ENCODE measurements at places on chromosomes 6 and 20.

- DNase-seq: peak; percentile 62
These were observed 21.2 kb upstream of the ASXL1 start for GRCh38 chr20:32336918-32337347.

GRCh38 chr6:111980971-111981840 lies 72.7 kb upstream of the CCN6 start:
- no peak for DNase-seq

DNA sequence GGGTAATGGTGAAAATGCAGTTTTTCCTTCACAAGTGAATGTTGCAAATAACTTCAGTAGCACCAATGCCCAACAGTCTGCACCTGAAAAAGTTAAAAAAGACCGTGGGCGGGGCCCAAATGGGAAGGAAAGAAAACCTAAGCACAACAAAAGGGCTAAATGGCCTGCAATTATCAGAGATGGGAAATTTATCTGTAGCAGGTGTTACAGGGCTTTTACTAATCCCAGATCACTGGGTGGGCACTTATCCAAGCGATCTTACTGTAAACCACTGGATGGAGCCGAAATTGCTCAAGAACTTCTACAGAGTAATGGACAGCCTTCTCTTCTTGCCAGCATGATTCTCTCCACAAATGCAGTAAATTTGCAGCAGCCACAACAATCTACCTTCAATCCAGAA lies 64.8 kb upstream of the SMIM8 start:
- no peak for DNase-seq

- DNase-seq: peak; percentile 21
These were observed 867 bp downstream of the EBF4 start for GRCh38 chr20:2693286-2694007.

GRCh38 chr20:4281258-4282055 lies 266.1 kb upstream of the RNF24 start:
- DNase-seq: no peak

- DNase-seq: no peak
These were observed 294.6 kb upstream of the EPHA7 start for GRCh38 chr6:93713974-93714373.

- no peak for DNase-seq
These were observed 78.0 kb upstream of the AFDN start for GRCh38 chr6:167748458-167749379.

GRCh38 chr20:44495257-44495656 lies 19.6 kb downstream of the TTPAL start:
- no peak for DNase-seq

DNA sequence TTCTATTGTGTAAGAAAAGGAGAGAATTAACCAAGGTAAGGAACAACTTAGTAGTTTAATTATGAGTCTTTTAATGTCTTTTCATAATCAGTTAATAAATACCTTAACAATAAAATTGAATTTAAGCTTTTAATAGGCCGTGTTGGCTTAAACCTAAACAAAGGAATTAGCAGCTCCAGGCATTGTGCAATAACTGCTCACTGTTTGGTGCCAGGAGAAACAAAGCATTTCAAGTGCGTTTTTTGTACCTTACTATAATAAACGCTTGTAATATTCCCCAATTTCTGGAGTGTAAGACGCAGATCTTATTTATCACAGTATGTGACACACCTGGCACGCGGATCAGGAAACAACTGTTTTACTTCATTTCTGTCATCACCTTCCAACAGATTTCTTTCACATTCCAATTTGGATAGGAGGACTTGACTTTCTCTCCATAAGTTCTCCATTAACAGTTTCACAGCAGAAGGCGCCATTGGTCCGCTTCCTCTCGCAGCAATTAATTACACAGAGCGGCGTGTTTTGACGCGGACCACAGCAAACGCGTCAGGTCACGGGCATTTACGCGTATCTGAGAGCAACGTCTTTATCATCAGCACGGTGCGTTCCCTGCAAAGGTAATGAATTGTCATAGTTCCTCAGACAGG lies 335.8 kb upstream of the NT5E start:
- no peak for DNase-seq

GRCh38 chr6:29965873-29966601 lies 23.7 kb downstream of the HLA-A start:
- DNase-seq: peak; percentile 83

DNA sequence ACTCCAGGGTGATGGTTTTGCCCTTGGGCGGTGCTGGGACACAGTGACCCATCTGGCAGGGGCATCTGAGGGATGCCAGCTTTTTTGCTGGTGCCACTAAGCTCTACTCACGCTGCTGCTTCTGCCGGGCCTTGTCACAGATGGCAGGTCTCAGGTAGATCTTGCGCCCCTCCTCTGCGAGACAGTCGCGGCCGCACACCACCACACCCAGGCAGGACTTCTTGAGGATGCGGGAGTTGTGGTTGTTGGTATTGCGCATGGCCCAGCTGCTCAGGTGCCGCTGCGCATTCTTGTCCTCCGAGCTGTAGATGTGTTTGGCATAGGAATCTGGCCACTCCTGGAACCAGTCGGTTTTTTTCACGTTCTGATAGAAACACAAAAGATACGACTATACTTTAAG lies 14.7 kb downstream of the GCM1 start:
- DNase-seq: no peak

- no peak for DNase-seq
These were observed 166.1 kb downstream of the CDKAL1 start for GRCh38 chr6:20700375-20700774.

GRCh38 chr6:153994811-153995210 lies 44.2 kb upstream of the OPRM1 start:
- no peak for DNase-seq

DNA sequence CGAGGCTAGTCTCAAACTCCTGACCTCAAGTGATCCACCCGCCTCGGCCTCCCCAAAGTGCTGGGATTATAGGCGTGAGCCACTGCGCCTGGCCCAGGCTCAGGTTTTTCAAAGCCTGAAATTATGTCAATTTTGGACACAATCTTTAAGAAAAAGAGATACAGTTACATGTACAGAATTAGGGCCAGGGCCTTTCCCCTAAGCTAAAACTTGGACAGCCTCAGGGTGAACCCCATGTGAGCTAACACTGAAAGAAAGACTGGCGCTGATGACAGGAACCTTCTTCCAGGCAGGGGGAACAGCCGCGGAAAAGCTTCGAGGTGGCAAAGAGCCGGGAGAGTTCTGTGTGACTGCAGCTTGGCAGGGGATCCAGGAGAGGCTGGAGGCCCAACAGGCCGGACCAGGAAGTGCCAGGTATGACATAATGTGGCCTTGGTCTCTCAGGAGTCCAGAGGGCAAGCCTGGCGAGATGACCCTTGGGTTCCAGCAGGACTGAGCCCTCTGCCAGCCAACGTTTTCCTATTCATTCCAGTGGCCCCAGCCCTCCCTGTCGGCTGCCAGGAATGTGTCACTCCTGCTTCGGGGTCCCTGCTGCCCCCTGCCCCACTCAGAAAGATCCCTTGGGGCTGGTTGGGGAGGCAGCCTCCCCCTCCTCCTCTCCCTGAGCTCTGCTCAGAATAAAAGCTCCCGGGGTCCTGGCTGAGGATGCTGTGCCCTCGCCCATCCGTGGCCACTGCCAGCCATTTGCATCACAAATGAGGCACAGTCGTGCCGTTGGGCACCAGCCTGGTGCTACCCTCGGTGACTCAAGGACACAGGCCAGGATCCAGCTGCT lies 37.3 kb downstream of the RBM38 start:
- no peak for DNase-seq

- DNase-seq: no peak
These were observed 94.6 kb downstream of the LRRC1 start for GRCh38 chr6:53889365-53889764.

DNA sequence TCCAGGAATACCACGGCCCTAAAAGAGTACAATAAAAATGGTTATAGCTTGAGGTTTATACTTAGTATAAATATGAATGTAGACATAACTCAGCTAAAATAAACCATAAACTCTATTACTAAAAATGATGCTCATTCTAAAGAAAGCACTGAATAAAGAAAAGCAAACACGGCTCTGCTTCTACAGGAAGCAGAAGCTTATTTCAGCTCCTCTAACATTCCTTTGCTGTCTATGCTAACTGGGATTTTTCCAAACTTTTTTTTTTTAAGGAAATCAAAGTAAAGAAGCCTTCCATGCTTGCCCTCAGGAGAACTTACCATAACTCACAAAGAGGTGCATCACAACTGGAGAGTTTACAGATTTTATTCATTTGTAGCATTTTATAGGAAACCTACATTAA lies 30.8 kb downstream of the COL9A1 start:
- DNase-seq: no peak

- no peak for DNase-seq
These were observed 1097.8 kb downstream of the KIF16B start for GRCh38 chr20:15475483-15475882.

- DNase-seq: no peak
These were observed 5.1 kb downstream of the LPIN3 start for GRCh38 chr20:41345729-41346067.

DNA sequence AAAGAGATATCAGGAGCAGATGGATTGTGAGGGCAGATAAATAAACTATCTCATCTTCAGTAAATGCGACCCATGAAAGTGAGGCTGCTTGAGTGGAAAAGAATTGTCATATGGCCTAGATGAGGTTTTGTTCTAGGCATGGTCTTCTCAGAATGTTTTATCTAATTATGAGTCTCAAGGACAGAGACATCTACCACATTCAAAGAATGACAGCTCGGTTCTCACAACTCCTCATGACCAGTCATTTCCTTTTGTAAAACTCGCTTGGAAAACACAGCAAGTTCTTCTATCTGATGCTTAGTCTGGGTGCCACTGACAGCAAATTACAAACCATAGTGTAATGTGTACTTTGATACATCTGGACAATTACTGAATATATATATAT lies 140.5 kb downstream of the CCDC170 start:
- DNase-seq: no peak

GRCh38 chr6:139219746-139220145 lies 72.1 kb downstream of the TXLNB start:
- DNase-seq: no peak

DNA sequence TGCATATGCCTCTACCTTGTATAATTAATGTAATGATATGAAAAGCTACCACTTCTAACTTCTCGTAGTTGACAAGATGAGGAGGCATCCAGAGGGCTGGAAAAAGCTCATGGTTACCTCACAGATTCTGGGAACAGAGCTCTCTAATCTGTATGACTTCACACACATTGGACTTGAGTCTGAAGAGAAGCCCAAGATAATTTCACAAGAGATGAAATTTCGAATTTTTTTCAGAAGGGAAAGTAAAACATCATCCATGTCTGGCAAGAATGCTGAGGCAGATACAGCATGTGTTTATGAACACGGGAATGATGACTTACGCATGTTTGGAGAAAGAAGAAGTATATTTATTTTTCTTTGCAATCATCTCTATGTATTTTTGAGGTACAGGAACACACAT lies 141.8 kb upstream of the TENT5A start:
- DNase-seq: peak; percentile 3

DNA sequence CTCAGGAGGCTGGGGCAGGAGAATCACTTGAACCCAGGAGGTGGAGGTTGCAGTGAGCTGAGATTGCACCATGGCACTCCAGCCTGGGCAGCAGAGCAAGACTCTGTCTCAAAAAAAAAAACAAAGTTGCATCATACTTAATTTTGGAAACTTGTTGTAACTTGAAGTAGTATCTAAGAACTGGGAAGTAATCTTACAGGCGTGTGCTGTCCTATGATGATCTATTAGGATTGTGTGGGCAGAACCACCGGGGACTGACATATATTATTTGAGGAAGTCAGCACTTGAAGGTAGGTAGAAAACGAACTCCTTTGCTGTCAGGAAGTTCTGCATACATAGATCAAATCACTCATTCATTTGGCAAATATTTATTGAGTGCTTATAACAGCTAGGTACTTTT lies 188.5 kb downstream of the ZNF217 start:
- no peak for DNase-seq

GRCh38 chr20:54029176-54029575 lies 41.2 kb downstream of the BCAS1 start:
- no peak for DNase-seq

DNA sequence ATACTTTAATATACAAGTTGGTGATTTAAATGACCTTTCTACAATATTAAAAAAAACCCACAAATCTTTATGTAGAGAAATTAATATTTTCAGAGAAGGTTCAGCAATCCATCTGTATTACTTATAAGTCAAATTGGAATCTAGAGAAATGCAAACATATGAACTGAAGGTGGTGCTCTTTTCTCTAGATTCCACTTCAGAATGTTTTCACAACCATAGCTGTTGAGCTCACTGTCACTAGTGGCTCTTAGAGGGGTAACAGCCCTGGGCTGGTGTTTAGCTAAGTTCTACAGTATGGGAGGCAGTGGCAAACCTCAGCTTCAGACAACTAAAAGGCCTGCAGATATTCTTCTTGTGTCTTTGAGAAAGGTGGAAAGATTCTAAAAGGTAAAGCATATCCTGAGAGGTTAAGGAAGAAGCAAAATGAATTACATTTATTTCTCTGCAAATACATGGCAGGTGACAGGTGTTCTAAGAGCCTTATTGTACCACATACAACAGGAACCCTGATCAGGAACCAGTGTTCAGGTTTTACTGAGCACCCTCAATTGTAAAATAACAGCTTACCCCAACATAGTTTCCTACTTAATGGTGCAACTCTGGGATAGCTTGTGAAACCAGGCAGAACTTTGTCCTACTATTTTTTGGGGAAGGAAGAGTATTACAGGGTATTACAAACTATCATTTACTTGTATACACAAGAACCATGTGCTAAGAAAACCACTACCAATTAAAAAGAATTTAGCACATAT lies 56.6 kb upstream of the SAMHD1 start:
- no peak for DNase-seq

DNA sequence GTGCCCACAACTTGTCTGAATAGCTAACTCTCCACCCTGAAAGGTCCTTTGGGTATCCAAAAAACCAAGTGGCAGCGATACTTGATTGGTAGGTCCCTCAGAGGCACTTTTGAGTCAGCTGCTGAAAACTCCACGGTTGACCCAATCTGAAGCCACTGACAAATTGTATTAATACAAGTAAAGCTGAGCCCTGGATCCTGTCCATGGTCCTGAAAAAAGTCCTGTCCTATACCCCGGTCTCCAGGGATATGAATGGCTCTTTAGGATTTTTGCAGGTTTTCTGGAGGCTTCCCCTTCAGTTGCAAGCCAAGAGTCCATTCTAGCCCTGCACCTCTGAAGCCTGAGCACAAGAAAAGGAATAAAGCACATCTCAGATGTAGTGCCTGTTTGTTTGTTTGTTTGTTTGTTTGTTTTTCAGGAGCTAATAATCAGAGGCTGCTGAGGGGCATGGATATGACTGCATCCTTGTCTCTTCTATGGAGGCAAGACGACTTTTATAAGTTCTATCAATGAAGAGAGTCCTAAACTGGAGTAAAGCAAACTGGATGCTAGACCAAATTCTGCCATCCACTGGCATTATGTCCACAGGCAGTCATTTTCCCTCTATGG lies 1.7 kb upstream of the SLC12A5 start:
- DNase-seq: peak; percentile 49

- no peak for DNase-seq
These were observed 2.3 kb upstream of the OCSTAMP start for GRCh38 chr20:46552460-46553420.

DNA sequence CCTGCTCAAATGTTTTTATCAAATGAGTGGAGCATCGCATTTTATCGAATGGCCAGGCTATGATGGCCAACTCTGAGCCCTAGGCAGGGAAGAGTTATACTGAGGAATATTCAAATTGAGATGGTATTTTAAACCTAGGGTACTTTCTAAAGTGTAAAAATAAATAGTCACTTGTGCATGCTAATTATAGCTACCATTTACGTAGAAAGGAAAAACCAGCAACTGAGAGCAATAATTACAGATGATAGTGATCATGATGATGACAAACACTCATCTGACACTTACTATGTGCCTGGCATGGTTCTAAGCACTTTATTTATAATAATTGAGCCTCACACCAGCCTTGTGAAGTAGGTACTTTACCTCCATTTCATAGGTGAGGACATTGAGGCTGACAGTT lies 455.7 kb downstream of the CD83 start:
- DNase-seq: no peak

Measured in erythroblast (primary cell).